Heart right ventricle (tissue), 16 donors: ENCODE measurements at places on chromosomes 1 and 21. TPM values are rescaled to one million over a fixed set of nuclear protein-coding genes. Genes with fewer than 3 reads are reported as not detected.

GRCh38 chr1:99994496-99994895 lies 24.7 kb downstream of the SLC35A3 start:
- no peak for DNase-seq

DNA sequence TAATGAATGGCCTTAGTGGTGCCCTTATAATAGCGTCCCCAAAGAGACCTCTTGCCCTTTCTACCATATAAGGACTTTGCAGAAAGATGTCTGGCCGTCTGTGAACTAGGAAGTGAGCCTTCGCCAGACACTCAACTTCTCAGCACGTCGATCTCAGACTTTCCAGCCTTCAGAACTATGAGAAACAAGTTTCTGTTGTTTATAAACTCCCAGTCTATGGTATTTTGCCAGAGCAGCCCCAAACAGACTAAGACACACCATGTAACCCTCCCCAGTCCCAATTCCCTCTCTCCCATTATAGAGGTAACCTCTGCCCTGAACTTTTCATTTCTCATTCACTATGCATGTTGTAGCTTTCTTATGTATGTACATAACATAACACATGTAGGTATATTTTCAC lies 55.7 kb downstream of the NID1 start:
- no peak for DNase-seq

DNA sequence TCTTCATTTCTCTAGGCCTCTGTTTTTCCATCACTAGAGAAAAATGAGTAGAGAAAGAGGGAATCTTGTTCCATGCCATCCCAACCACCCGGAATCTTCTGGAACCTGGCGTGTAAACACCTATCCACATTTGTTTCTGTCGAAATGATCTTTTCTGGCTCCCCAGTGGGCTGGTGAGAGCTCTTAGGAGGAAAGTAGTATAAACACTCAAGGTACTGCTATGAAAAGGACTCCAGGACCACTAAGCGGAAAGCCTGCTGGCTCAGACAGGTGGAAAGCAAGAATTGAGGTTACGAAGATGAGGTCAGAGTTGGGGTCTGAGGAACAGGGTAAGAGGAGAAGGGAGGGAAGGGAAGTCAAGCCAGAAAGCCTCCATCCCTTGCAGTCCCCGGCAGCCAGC lies 90.8 kb downstream of the PLXNA2 start:
- DNase-seq = no peak

DNA sequence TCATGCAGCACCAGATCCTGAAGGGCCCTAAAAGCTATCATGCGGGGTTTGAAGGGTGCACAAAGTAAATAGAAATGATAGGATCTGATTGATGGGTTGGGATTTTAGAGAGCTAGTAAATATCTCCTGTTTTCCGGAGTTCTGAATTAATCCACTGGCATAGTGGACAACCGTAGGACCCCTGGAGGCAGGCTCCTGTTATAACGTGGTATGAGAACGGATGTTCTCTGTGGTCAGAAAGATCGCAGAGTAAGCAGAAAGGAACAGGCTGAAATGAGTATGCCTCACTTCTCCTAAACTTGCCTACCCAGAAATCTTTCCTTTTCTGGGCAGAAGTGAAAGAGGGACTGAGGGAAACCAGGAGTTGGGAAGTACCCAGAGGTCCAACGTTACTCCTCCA lies 470.8 kb downstream of the AJAP1 start:
- no peak for DNase-seq

DNA sequence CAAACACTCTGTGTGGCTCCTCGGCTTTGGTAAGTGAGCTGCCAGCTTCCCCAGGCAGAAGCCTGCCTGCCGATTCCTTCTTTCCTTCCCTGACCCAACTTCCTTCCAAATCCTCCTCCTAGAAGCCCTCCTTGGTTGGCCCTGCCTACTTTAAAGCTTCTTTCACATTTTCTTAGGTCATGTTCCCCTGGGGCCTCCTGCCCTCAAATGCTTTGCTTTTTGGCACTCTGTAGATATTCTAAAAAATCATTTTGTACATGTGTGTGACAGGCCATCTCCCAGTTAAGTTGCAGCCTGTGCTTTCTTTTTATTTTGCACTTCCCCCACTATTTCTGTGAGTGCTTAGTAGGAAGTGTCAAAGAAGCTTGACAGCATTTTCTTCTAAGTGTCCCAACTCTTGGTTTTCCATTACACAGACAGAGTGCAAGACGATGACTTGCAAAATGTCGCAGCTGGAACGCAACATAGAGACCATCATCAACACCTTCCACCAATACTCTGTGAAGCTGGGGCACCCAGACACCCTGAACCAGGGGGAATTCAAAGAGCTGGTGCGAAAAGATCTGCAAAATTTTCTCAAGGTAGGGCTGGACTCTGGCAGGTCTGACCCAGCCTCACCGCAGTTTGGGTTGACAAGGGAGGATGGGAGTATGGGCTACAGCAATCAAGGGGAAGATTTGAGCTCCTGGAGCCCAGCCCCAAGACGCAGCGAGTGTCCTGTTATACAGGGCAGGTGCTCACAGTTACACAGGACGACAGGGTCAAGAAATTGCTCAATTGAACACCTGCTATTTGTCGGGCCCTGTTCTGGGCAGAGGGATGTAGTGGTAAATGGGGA lies at the start of gene S100A9:
Gene S100A9 (plus strand): TSS at position 2 of the 838 bp plus-strand sequence. CDS start 430 bp downstream, at position 432.
- DNase-seq = no peak

DNA sequence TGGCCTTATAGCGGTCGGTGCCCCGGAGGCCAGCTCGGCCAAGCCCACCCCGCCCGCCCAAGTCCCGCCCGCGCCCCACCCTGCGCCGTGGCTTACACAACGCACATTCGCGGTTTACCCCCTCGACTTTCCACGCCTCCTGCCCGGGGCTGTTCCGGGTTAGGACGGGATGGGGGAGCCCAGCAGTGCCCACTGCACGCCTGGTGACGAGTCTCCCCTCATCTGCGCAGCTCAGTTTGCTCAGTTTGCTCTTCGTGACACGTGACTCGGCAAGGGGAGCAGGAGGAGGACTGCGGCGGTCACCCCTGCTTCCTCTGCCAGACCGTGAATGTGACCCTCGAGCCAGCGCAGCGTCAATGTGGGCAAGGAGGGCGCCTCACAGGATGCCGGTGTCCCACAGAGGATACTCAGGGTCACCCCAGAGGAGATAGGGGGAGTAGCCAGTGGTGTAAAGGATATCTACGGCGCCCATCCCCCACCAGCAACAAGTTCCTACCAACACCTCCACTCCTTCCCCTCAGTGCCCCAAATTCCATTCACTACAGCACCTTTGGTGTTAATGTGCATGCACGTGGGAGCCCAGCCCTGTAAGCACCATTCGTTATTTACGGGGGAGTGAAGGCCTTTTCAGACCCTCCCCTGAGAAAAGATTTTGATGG lies 350 bp upstream of the S100A6 start:
- peak; percentile 88 for DNase-seq

DNA sequence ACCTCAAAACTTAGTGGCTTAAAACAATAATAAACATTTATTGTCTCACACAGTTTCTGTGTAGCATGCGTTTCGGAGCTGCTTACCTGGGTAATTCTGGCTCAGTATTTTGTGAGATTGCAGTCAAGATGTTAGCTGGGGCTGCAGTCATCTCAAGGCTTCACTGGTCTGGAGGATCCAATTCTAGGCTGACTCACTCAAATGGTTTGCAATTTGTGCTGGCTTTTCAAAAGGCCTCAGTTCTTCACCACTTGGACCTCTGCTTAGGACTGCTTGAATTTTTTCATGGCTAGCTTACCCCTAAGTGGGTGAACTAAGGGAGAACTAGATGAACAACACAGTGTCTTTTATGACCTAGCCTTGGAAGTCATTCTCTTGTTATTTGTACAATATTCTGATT lies 21.0 kb downstream of the XPR1 start:
- no peak for DNase-seq

DNA sequence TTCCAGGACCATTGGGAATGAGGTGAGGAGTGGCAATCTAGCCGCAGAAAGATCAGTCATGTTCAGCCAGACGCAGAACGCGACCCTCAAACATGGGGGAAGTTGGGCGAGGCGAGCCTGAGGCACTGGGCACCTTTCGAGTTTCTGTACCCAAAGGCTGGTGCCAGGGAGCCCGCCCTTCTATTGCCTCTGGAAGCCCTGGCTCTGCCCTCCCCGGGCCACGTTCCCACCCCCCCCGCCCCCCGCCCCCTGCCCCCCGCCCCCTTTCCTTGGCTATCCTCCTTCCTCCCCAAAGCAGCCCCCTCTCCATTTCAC lies 2.2 kb upstream of the ZBTB7B start:
- DNase-seq = no peak

GRCh38 chr1:14964711-14965055 lies 188.9 kb upstream of the TMEM51 start:
- DNase-seq = no peak

ADGRL4 gene
- polyA plus RNA-seq = 12.2 TPM

PROK1 gene
- 0.07 TPM for polyA plus RNA-seq

PKLR gene
- polyA plus RNA-seq = not detected

SYT2 gene
- polyA plus RNA-seq = 0.07 TPM

USP33 gene
- polyA plus RNA-seq = 15.1 TPM
